ENCODE measurements at places on chromosomes 7 and 10.

- no peak for DNase-seq
Observed at GRCh38 chr10:1119501-1119900, 63.3 kb downstream of the WDR37 start.

- no peak for DNase-seq
Observed at GRCh38 chr7:39336442-39336841, 229.8 kb upstream of the YAE1 start.

GRCh38 chr10:69360485-69361302 is 56.0 kb downstream of the TACR2 start:
- no peak for DNase-seq

GRCh38 chr7:90552521-90552920 is 43.6 kb upstream of the CDK14 start:
- DNase-seq = no peak

GRCh38 chr7:102044984-102045673 is 227.7 kb downstream of the CUX1 start:
- no peak for DNase-seq

GRCh38 chr10:50416181-50416824 is 165.0 kb upstream of the ASAH2 start:
- DNase-seq = no peak

DNA sequence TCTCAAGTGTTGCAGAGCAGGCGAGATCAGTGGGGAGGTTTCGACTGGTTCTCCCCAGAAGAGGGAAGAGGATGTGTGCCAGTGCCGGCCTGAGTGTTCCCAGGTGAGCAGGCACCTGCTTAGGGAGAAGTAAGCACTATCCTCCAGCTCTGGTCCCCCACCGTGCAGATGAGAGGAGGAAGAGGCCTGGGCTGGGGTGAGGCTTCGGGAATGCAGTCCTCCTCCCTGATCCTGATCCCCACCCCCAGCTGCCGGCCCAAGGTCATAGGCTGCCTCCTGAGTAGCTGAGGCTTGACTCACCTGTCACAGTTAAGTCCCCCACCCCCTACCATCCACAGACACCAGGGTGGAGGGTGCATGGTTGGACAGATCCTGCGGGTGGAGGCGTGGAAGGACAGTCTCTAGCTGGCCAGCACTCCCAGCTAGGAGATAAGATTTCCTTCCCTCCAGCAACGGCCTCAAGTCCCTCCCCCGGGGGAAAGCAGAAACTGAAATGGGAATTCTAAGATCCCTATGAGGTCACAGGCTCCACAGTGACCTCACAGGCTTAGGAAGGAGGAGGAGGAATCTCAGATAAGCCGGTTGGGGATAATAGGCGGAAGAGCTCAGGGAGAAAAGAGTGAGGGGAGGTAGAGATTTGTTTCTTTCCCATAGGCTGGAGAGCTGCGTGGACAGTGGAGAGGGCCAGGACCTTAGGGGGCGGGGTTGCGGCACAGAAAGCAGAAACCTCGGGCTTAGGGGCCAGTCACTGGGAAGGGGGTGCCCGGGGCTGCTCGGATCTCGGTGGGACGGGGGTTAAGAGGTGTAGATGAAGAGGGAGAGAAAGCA is 1.0 kb downstream of the LRCH4 start:
- no peak for DNase-seq

DNA sequence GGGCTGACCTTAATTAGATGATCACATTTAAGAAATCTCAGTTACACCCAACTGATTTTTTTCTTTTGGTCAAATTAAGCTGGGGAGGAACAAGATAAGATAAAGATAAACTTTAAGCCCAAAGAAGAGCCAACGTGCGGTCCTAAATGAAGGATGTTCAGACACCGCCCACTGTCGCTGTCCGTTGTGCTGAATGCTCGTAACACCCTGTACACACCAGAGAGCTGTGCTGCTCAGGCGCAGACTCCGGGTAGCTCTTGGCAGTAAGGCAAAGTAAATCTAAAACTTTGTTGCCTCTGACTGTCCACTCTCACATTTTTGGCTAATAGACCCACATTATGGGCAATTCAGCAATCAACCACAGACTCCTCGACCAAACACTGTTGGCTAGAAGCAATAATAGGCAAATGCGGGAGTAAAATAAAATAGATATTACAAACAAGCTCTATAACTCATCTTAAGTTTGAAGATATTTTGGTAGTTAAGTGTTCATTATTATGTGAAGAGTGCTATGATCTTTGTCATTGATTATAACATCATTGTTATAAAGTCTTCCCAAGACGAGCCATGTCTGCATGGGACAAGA is 57.1 kb downstream of the PLPP4 start:
- DNase-seq = no peak

- no peak for DNase-seq
Observed at GRCh38 chr7:45470031-45470430, 104.1 kb upstream of the ADCY1 start.

DNA sequence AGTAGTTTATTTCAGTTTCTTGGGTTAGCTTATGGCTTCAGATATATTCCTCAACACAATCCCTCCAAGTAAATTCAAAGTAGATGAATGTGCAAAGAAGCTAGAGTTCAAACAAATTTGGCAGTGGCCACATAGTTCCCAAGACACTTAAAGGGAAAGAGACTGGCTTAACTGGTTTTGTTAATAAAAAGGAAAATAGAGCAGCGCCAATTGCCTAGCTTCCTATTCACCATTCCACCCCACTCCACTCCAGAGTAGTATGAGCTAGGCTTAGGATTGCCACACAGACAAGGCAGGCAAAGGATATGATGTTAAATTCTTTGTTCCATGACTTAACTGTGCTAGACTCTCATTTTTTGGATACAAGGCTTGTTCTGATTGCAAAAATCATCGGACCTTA is 2.0 kb downstream of the XRCC2 start:
- DNase-seq = no peak

DNA sequence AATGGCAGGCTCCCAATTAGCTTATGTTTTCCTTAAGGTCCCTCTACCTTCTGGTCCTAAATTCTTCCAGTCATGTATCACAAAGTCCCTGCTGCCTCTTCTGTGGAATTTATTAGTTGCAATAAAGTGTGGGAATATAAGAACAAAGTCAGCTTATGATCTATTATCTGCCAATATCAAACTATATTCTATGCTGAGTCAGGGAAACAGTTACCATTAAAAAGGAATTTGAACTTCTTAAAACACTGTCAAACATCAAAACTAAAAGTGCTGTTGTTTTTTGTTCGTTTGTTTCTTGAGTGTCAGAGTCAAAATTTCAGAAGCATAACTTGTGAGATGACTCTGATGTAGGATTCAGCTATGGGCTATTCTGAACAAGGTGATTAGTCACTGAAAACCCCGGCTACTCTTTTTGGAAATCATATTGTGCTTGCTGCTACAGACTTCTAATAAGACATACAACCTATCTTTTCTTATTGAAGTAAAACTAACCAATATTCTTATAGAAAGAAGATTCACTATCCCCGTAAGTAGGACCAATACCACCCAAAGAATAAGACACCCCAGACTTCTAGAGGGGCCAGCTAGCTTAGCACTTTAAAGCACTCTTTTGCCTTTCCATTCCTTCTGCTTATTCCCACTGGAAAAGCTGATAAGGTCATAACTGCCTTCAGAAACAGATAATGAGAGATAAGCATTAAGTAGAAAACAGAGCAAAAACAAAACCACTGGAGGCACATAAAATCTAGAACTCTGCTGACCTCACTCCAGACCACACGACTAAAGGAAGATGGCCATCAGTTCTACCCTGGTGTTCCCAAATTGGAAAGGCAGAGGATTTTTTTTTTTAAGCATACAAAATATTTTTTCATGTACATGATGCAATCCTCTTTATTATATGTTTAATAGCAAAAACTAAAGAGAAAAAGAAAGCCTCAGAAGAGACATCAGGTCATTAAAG is 370.6 kb downstream of the PARD3 start:
- DNase-seq = no peak

GRCh38 chr10:125533866-125534265 is 149.1 kb downstream of the TEX36 start:
- DNase-seq = no peak

DNA sequence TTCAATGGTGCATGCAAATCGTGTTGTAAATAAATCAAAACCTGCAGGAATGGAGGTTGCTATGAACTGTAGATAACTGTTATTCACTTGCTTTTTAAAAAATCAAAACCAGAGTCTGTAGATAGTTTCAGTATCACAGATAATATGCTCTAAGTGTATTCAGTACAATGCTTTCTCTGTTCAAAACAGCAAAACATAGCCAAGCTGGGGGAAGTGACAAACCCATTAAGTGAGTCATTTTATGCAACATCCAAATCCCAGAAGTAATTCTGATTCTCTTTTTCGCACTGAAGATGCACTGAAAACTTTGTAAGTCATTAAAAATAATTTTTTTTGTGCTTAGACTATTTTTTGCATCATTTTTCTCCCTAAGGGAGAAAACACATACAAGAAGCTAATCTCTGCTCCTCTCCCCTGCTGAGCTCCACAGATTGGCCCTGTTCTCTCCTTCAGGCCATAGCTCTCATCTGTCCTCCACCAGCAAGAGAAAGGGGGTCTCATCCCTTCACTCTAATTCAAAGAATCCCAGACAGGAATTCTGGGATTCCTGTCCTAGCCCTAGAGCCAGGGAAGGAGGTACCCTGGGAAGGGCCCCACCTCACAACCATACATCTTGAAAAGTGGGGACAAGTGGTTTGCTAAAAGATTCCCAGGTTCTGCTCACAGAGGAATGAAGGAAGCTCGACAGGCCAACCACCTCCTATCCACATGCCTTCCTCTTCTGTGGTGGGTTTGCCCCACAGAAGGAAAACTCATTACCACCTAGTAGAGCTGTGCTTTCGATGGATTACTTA is 4.9 kb downstream of the PRTFDC1 start:
- no peak for DNase-seq

GRCh38 chr7:92729172-92729571 is 107.2 kb downstream of the CDK6 start:
- no peak for DNase-seq

DNA sequence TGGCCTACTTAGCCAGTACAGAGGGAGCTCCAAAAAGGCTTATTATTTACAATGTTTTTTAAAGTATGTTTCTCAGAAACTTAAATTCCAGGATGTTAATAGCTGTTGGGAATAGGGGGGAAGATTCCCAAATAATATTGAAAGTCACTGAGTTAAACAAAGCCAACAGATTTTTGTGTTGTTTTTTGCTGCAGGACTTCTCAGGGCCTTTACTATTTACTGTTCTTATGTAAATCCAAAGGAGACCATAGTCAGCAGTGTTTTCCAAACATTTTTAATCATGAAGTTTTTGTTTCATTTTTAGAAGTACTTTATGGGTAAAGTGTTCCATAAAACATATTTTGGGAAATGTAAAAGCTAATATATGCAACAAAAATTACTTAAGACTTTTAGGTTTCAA is 100.4 kb upstream of the GSDME start:
- DNase-seq = no peak

GRCh38 chr7:51123322-51124019 is 193.1 kb downstream of the COBL start:
- DNase-seq = no peak

- no peak for DNase-seq
Observed at GRCh38 chr10:95408148-95408960, 117.6 kb upstream of the PDLIM1 start.

DNA sequence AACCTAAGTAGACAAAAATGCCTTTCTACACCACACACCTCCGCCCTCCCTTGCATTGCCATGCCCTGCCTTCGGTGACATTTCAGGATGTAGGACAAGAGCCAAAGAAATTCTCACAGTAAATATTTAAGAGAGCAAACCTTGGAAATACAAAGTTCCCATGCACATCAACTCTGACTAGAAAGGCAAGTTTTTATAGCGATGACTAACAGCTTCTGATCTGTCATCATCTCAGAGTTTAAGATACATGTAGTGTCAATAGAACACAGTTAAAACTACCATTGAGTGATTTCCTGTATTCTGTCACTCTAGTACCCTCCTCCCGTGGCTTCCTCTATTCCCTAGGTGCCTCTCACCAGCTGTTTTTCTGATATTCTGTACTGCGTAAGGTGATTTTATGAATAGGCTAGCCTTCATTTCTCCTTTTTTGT is 20.7 kb downstream of the SLC16A9 start:
- DNase-seq = no peak

- no peak for DNase-seq
Observed at GRCh38 chr7:95411036-95411435, 14.9 kb upstream of the PON3 start.

DNA sequence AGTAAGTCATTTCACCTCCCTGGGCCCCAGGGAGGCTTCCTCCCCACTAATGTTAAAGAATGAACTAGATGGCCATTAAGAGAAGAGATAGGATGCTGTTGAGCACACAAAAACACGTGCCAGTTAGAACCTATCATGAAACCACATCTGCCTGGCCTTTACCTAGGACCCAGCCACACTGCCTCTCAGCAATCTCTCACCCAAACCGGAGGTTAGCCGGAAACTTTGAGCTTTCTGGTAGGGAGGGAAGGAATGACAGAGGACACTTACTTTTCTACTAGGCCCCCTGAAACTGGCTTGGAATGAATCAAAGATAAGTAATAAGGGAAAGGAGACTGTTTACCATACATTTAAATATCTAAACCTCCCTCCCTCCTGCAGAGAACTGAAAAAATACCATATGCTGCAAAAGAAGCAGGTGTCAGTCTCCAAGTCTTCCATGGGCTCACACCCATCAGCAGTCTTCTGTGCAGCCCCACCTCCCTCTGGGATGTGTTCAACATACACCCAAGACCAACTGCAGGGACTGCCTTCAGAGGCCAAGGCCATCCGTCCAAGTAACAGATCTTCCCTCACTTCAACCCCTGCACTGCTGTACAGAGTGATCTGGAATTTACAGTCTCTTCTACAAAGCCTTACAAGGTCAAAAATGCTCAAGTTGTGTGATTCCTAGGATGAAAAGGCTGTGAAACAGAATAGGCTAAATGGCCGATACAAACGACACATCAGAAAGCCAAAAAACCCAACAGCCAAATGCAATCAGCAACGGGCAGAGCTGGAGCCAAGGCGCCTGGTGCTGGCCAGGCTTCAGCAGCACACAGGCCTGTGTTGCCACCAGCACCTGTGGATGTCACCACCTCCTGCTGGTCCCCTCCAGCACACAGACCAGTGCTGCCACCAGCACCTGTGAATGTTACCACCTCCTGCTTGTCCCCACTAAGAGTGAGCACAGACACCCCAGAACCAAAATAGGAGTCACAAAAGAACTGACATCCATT is 42.4 kb downstream of the SORBS1 start:
- no peak for DNase-seq

- no peak for DNase-seq
Observed at GRCh38 chr10:123459371-123460091, 206.6 kb upstream of the GPR26 start.

- DNase-seq = no peak
Observed at GRCh38 chr7:3591944-3592343, 290.9 kb downstream of the SDK1 start.

- no peak for DNase-seq
Observed at GRCh38 chr7:83534488-83534887, 114.5 kb downstream of the SEMA3E start.
